ENCODE measurements at places on chromosomes 6 and 20.

DNA sequence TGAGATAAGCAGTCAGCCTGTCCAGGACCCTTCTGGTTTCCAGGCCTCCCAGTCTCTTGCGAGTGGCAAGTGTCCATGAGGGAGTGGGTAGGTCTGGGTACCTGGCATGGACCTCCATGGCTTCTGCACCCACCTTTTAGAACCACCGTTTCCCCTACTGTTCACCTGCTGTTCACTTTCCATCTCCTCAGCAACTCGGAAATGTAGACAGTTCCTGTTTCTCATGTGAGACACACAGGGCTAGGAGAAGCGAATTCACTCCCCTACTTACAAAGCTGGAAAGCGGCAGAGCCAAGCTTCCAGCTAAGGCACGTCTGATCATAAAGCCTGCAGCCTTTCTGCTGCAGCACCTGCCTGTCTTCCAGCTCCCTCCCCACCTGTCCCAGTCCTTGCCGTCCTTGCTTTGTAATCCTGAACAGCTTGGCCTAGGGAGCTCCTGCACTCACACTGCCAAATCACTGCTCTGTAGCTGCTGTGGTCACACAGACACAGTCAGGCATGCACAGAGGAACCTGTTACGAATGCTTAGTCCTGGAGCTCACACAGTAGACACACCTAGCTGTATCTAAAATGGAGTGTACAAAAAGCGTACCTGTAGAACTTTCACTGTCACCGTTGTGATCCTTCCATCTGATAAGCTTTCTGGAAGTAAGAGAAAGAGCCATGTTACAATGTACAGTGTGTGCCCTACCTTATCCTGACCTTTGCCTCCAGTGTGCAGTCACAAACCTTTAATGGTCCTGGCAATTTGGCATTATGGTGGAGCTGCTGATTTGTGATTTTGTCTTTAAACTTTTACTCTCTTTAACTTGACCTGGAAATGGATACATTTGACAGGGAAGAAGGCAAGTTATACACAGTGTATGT is 294.1 kb downstream of the NRN1 start:
- DNase-seq, result no peak

- no peak for DNase-seq
These were observed 18.5 kb downstream of the NOL4L start for GRCh38 chr20:32566379-32567374.

DNA sequence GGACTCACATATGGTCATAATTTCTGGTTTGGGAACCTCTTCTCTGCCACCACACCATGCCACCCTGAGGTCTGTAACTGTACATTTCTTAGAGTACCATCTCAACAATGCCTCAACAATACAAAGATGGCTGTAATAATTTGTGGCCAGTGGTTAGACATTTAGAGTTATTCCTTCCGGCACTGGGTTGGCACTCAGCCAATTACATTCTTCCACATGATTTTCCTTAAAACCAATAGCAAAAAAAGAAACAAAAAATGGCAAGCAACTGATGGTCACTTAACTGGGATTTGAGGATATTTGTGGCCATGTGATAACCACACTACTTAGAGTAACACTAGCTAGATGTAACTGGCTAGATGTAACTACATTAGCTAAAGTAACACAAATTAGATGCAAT is 79.9 kb downstream of the SEL1L2 start:
- no peak for DNase-seq

DNA sequence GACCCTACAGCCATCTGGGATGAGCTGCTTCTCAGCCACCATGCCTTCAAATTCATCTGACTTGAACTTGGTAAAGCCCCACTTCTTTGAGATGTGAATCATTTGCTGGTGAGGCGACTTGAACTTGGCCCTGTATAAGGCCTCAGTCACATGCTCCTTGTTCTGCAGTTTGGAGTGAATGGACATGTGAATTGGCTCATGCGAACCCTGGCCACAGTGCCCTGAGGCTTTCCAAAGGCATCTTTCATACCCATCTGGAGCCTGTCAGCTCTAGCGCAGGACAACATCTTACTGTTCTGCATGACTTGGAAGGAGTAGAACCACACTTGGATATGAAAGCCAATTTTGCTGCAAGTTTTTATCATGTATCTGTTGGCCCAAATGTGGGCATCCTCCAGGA is 244.0 kb upstream of the FAM83B start:
- DNase-seq, result no peak

- DNase-seq, result no peak
These were observed 94.8 kb upstream of the CNKSR3 start for GRCh38 chr6:154605178-154605881.

- no peak for DNase-seq
These were observed 2.5 kb upstream of the PTPRT start for GRCh38 chr20:43191946-43192863.

- no peak for DNase-seq
These were observed 106.0 kb downstream of the ZNF217 start for GRCh38 chr20:53487461-53488200.

DNA sequence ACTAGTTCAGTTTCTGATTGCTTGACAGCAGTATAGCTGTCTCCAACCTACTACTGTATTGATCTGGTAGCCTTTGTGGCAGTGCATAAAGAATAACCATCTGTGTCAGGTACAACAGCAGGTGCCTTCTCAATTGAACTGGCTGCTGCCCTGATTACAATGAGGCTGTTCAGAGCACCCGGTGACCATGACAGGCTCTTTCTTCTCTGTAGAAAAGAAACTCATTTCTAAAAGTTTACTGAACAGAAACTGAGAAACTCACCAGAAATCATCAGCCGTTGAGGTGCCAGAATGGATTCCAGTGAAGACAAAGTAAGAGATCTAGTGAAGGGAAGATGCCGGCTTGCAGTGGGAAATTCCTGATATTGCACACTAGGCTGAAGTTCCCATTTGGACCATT is 954.4 kb downstream of the PHF3 start:
- no peak for DNase-seq

GRCh38 chr6:119299694-119300093 is 49.9 kb downstream of the MAN1A1 start:
- no peak for DNase-seq

DNA sequence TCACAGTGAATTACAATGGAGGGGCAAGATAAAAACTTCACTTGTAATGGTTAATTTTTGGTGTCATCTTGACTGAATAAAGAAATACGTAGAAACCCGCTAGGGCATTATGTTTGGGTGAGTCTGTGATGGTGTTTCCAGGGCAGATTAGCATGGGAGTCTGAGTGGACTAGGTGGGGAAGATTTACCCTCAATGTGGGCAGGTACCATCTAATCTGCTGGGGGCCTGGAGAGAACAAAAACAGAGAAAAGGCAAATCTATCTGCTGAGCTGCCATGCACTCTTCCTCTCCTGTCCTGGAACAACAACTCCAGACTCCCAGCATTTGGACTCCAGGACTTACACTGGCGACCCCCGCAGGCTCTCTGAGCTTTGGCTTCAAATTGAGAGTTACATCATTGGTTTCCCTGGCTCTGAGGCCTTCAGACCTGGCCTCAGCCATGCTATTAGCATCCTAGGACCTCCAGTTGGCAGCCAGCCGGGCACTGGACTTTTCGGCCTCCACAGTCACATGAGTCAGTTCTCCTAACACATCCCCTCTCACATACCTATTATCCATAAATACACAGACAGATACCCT is 19.7 kb downstream of the NINL start:
- no peak for DNase-seq

GRCh38 chr6:26436018-26436417 is 4.3 kb upstream of the BTN3A3 start:
- no peak for DNase-seq

DNA sequence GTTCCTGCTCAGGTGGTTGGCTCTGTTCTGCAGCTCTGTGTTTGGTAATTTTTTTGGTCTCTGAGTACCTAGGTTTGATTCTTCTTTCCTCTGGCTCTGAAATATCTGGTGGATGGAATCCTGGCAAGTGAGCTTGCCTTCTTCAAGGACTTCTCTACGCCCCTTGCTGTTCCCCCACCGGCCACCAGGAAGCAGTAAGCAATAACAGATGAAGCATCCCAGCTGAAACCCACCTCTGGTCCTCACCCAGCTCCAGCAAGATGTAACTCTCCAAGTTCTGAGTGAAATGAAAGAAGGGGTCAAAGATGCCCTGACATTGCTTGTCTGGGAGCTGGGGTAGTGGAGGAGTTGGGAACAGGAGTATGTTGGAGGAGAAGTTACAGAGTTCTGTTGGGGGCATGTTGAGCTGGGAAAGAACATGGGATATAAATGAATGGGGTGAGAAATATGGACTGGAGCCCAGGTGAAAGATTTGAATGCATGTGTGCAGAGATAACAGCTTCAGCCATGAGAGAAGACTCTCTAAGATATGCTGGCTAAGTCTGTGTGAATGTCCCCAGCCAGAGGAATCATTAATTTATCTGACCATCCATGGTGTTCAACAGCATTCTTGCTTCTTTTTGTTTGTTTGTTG is 51.3 kb upstream of the GLP1R start:
- no peak for DNase-seq

DNA sequence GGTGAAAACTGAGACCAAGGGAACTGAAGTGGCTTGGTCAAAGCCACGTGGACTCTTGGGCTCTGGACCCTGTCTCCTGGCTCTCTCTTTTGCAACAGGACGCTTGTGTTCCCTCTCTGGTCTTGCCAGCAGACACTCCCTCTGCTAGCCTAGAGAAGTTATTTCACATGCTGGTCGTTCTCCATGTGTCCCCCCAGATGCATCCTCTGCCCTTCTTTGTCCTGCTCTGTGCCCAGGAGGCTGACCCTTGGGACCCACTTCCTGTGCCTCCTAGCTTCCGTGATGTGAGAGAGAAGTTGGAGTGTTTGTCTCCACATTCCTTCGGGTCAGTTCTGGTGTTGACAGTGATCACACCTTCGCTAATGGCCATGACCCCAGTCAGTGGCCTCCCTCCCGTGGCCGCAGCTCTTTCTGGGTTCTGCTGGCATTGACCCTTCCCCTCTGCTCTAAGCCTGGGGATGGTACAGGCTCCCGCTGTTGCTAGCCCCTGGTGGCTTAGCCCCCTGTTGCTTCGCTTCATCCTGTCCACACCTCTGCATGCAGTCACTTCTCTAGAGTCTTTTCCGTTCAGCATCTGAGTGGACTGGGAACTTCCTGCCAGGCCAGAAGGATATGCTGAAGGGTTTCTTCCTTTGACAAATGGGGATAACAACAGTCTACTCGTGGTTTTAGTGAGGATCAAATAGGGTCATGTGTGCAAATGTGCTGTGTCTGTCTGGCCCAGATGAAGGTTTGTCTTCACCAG is 70.1 kb upstream of the BMP2 start:
- no peak for DNase-seq

GRCh38 chr20:53983401-53983800 is 87.0 kb downstream of the BCAS1 start:
- no peak for DNase-seq

GRCh38 chr20:40894237-40894630 is 134.4 kb upstream of the TOP1 start:
- DNase-seq, result no peak

GRCh38 chr6:52815167-52816092 is 11.8 kb upstream of the GSTA1 start:
- peak; percentile 2 for DNase-seq

DNA sequence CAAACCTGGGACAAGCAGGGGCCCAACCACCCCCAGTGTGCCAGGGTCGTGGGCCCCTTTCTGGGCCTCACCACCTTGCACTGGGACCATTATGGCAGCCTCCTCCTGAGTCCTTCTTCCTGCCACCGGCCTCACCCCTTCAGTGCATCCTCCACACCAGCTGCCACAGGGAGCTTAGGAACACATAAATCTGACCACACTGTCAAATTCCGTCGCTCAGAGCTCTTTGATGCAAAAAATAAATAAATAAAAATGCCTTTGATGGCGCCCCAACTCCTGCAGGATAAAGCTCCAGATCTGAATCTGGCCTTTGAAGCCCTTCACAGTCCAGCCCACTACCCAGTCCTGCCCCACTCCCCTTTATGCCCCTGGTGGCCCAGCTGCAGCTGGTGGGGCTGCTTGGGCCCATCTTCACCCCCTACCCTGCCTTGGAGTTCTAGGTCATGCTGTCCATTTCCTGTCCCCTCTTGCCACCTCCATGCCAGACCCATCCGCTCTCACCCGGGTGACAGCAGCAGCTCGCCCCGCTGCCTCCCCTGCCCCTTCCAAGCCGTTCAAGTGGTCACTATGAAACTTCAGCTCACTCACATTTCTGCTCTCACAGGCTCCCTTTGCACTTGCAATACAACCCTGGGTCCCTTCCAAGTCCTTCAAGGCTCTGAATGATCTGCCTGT is 16.0 kb downstream of the MYH7B start:
- DNase-seq, result no peak

- DNase-seq, result no peak
These were observed 27.6 kb downstream of the ZNF292 start for GRCh38 chr6:87182940-87183339.

DNA sequence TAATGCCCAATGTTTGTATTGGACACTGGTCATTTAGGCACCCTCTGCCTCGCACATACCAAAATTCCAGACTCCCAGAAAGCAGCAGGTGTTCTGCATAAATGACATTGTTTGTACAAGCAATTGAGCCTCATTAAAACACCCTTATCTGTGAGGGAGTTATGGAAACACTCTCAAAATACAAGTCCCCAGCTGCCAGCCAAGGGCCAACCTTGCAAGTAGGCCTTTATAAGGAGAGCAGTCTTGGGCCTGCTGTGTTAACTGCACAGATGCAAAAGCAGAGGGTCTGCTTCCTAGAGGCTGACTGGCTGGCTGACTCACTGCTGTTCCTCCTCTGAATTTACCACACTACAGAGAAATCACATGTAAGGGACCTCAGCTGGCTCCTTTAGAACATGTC is 150.4 kb upstream of the HMGN3 start:
- DNase-seq, result no peak

DNA sequence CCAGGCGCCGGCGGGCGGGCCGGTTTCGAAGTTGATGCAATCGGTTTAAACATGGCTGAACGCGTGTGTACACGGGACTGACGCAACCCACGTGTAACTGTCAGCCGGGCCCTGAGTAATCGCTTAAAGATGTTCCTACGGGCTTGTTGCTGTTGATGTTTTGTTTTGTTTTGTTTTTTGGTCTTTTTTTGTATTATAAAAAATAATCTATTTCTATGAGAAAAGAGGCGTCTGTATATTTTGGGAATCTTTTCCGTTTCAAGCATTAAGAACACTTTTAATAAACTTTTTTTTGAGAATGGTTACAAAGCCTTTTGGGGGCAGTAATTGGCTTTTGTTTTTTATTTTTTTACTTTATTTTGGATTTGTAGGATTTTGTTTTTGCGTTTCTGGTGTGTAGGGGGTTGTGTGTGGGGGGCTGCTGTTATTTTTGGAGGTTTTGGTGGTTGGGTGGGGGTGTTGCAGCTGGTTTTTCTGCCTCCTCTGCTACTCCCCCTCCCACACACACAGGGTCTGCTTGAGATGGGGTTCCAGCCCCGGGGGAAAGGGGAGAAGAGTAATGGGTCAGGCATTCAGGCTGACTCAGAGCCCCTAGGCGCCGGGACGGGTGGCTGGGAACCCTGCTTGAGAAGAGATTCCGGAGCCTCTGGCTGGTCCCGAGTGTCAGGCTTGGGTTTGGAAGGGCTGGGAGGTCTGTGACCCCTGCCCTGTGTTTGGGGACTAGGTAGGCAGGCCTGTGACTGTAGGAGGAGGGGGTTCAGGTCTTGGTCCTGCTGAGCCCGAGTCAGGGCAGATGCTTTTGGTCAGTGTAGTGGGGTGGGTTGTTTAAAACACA is 2.0 kb downstream of the CEBPB start:
- DNase-seq, result peak; percentile 67

GRCh38 chr6:163384510-163384909 is 30.0 kb upstream of the QKI start:
- DNase-seq, result no peak
